Activated naive CD8-positive, alpha-beta T cell treated with anti-CD3 and anti-CD28 coated beads, Interleukin-2, amount 50 U/mL, for 24 hours (primary cell): ENCODE measurements at places on chromosomes 16 and 17.

- no peak for DNase-seq
Measured at GRCh38 chr16:53433509-53433908, 762 bp upstream of the RBL2 start.

DNA sequence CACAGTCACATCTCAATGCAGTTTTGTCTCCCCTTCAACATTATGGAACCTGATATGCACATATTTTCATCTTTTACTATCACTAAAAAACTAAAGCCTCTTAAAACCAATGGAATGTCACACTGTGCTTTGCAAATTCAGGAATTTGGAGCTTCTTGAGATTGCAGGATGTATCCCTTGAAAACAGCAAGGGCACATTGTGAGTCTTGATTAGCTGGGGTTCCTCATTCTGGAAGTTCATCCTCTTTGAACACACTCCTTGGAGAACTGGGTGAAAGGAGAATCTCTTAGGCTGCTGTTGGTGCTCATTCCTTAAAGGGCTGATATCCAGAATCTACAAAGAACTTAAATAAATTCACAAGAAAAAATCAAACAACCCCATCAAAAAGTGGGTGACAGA lies 21.1 kb upstream of the MYOCD start:
- DNase-seq, result no peak

DNA sequence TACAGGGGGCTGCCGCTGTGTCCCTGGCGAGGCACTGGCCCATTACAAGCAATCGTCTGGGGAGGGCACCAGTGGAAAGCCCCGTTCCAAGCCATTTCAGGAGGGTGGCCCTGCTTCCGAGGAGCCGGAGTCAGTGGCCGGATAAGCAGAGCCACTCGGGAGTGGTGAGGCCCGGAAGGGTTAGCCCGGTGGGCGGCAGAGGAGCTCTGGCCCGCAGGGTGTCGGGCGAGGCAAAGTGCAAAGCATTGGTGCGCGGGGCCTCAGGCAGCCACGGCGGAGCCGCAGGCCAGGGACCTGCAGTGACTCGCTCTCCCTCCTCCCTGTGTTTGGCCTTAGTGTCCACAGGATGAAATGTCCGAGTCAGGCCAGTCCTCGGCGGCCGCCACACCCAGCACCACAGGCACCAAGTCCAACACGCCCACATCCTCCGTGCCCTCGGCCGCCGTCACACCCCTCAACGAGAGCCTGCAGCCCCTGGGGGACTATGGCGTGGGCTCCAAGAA lies 24.6 kb downstream of the NME3 start:
- no peak for DNase-seq

- no peak for DNase-seq
Measured at GRCh38 chr17:12727881-12728280, 61.4 kb upstream of the ARHGAP44 start.
